ENCODE measurements at places on chromosomes 2 and 18.

GRCh38 chr18:905948-906415, 1.3 kb downstream of the ADCYAP1 start:
- no peak for DNase-seq

GRCh38 chr2:211833582-211834279, 704.9 kb downstream of the ERBB4 start:
- no peak for DNase-seq

GRCh38 chr18:76314015-76314414, 181.0 kb downstream of the ZNF516 start:
- no peak for DNase-seq

DNA sequence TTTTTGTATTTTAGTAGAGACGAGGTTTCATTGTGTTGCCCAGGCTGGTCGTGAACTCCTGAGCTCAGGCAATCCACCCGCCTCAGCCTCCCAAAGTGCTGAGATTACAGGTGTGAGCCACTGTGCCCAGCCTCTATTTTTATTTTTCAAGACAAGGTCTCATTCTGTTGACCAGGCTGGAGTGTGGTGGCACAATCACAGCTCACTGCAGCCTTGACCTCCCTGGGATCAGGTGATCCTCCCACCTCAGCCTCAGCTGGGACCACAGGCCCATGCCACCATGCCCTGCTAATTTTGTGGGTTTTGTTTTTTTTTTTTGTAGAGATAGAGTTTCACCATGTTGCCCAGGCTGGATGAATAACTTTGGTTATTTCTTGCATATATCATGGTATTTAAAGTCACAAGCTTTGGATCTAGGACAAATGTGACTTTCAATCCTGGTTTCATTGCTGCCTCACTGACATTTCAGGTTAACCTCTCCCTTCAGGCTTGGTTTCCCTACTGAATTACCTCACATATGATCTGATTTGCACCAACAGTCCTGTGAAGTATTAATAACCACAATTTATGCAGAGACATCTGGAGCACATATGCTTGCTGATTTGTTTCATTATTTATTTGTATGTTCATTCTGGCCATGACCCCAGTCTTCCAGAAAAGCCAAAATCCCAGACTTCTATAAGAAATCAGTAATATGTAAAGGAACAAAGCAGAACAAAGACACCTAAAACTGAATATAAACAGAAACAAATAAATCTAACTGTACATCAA, 17.5 kb upstream of the RAB31 start:
- no peak for DNase-seq

DNA sequence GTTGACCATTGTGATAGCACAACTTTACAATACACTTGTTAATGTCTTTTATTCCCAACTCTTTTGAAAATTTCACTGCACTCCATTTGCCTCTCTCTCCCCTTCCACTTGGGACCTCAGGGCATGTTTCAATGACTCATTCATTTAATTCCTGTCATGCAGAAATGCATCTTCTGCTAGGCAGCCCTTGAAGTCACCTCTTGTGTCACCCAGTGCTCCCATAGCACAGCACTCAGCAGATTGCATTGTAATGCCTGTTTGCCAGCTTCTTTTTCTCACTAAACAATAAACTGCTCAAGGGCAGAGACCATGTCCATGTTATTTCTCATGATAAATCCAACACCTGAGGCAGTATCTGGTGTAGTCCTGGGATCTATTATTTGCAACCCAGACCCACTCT, 85.9 kb upstream of the ACSL3 start:
- no peak for DNase-seq

GRCh38 chr2:69545477-69545932, 98.0 kb downstream of the AAK1 start:
- DNase-seq: no peak

GRCh38 chr2:204036706-204037105, 100.1 kb downstream of the ICOS start:
- no peak for DNase-seq

DNA sequence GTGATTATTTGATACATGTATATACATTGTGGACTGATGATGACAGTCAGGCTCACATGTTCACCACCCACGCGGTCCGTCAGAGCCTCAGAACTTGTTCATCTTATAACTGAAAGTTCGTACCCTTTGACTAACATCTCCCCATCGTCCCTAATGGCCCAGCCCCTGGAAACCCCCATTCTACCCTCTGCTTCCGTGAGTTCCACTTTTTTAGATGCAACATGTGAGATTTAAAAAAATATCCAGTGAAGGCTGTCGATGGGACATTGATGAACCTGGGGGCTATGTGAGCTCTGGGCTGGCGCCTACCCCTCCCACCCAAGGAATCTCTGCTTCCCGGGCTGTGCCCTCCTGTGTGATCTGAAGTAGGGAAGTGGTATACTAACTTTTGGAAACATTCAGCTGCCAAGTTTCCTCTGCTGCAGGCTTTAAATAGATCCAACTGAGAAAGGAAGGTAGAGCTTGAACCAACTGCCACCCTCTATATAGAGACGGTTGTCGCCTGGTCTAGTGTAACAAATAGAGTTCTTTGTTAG, 163.8 kb downstream of the FAM210A start:
- no peak for DNase-seq
